Fibroblast of skin of right quadriceps (primary cell): ENCODE measurements at places on chromosomes 2 and 18.
A peak's percentile ranks its signal among the peaks of the same experiment; 100 is the strongest.

GRCh38 chr2:195388028-195388427, 269.0 kb upstream of the SLC39A10 start:
- DNase-seq: no peak

- DNase-seq: peak; percentile 97
Measured at GRCh38 chr2:236743039-236743920, 173.7 kb downstream of the ACKR3 start.

- no peak for DNase-seq
Measured at GRCh38 chr2:103847276-103847675, 1006.6 kb upstream of the POU3F3 start.

GRCh38 chr2:12816379-12817306, 99.9 kb downstream of the TRIB2 start:
- peak; percentile 65 for DNase-seq

GRCh38 chr2:63738019-63738418, 103.7 kb upstream of the UGP2 start:
- DNase-seq: peak; percentile 17

DNA sequence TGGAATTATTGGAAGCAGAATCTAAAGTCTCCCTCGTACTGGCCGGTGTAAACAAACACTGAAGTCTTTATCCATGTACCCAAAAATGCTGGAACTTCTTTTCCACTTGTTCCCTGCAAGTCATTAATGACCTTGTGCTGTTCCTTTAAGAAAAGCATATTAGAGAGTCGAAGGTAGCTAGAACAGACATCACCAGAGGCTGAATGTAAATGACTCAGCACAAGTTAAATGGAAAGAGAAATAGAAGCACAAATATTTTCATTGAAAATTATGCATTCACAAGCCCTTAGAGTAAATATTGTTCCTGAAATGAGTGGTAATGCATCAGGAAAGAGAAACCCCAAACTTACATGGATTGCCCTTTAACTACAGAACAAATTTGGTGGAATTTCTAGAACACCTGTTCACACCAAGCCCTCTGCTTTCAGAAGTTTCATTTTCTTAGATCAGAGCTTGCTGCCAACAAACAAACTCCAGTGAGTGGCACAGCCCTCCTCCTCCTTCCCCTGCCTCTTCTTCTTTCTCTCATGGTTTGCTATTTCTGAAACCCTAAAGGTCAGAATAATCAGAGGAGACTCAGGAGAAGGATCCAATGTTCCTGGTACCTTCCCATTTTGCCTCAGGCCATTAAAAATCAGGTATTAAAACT, 264.3 kb downstream of the TXNL1 start:
- DNase-seq: no peak

GRCh38 chr2:239222312-239222660, 178.5 kb downstream of the HDAC4 start:
- peak; percentile 61 for DNase-seq

DNA sequence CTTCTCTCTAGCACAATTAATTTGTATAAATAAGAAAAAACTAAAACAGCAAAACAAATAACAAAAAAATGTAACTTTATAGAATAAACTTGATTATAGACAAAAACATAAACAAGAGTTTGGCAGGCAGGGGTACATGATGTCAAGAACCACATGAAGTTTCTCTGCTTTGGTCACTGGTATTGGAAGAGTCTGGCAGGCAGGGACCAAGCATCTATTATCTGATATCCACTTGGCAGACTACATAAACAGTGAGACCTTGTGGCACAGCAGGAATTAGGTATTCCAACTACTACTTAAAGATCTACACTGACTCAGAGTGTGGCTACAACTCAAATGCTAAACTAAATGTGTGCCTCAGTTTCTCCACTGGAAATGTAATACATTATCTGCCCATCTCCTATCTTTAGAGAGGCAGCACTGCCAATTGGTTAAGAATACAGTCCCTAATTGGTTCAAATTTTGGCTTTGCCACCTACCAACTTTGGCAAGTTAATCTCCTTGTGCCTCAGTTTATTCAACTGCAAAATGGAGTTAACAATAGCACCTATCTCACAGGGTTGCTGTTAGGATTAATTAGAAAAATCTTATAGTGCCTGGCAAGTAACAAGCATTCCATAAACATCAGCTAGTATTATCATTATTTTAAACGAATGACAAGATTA, 2.7 kb downstream of the MAP4K3 start:
- DNase-seq: no peak

- no peak for DNase-seq
Measured at GRCh38 chr18:13455471-13455870, 236.9 kb downstream of the LDLRAD4 start.

DNA sequence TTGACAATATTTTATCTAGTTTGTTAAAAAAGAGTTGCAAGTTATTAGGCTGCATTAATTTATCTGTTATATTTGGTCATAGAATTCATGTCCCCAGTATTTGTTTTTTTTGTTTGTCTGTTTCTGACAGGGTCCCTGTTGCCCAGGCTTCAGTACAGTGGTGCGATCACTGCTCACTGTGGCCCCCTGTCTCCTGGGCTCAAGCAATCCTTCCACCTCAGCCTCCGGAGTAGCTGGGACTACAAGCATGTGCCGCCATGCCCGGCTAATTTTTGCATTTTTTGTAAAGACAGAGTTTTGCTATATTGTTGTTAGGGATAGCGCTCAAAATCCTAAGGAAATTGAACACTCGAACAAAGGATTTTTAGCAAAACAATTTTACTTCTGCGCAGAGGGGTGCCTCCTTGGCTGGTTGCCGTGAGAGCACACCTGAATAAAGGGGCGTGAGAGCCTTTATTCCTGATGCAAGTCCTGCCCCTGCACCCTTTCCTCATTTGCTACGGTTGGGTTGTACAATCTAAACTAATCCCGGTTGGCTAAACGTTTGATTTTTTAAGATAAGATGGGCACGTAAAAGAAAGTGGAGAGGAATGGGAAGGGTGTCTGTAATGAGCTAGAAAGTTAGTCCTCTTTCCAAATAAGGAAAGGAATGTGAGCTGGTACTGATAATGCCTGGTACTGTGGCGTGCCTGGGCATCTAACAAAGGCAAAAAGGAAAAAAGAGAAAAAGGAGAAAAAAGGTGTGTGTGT, 65.5 kb downstream of the COMMD1 start:
- no peak for DNase-seq

DNA sequence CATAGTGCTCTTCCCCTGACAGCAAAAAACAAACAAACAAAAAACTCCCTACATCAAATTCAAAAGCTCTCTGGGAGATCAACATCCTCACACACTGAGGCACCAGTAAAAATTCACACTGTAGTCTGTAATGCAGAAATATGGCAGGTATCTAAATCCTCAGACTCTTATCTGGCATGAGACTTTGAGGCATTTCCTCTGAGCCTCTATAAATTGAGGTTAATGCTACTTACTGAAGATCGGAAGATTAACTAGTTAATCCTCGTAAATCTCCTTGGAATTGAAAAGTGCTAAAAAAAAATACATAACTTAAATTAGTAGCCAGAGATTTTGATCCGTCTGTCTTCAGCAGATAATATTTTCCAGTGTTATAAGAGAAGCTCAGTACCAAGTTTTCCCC, 65.0 kb downstream of the AP1S3 start:
- DNase-seq: no peak

- no peak for DNase-seq
Measured at GRCh38 chr2:10720306-10720705, 1.1 kb upstream of the ATP6V1C2 start.

- peak; percentile 70 for DNase-seq
Measured at GRCh38 chr2:189236066-189236465, 56.5 kb upstream of the COL5A2 start.
